NCI-H187 treated with DMSO at 0.1 percent for 48 hours (cell line): ENCODE measurements at places on chromosomes 16 and 17.
A peak's percentile ranks its signal among the peaks of the same experiment; 100 is the strongest.

GRCh38 chr17:28667870-28668269, 5.9 kb downstream of the SUPT6H start:
- no peak for DNase-seq

DNA sequence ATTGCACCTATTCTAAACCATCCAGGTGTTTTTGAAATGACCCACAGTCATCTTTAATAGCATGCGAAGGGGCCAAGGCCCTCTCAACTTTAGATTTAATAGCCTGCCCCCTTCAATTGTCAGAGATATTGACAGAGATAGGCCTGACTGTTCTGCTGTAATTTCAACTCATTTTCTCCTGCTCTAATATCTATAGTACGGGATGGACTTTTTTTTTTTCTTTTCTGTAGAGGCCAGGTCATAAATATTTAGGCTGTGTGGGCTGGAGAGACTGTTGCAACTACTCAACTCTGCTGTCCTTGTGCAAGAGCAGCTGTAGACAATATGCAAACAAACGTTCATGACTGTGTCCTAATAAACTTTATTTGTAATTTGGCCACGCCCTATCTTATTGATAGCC, 24.7 kb upstream of the KRT20 start:
- DNase-seq, result no peak

- no peak for DNase-seq
Observed at GRCh38 chr16:56662357-56663354, 4.9 kb downstream of the MT1F start.

GRCh38 chr16:8714807-8715206, 40.4 kb downstream of the ABAT start:
- no peak for DNase-seq

DNA sequence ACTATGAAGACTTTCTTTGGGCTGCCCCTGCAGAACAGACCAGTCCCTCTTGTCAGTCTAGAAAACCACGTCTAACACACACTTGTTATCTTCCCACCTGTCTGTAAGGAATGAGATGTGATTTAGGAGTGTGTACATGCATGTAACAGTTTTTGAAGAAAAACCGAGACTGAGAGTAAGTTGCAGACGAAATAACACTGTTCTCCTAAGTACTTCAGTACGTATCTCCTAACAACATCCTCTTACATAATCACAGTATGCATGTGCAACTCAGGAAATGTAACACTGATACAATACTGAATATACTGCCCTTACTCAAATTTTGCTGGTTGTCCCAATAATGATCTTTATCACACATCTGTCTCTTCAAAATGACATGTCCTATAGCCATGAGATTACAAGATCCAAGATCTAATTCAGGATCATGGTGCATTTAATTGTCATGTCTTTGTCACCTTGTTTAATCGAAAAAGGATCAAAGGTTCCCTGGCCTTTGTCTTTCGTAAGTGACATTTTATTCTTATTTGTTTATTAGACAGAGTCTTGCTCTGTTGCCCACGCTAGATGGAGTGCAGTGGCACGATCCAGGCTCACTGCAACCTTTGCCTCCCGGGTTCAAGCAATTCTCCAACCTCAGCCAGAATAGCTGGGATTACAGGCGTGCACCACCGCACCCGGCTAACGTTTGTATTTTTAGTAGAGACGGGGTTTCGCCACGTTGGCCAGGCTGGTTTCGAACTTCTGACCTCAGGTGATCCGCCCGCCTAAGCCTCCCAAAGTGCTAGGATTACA, 25.6 kb downstream of the CREBBP start:
- DNase-seq, result no peak

DNA sequence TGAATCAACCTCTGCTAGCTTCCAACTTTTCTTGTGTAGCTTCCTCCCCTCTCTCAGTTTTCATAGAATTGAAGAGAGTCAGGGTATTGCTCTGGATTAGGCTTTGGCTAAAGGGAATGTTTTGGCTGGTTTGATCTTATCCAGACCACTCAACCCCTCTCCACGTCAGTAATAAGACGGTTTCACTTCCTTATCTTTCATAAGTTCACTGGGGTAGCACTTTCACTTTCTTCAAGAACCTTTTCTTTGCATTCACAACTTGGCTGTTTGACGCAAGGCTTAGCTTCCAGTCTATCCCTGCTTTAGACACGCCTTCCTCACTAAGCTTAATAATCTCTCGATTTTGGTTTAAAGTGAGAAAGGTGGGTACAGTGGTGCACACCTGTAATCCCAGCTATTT, 29.7 kb upstream of the OR1A2 start:
- no peak for DNase-seq

GRCh38 chr16:89001117-89002027, 24.4 kb upstream of the CBFA2T3 start:
- DNase-seq, result no peak

DNA sequence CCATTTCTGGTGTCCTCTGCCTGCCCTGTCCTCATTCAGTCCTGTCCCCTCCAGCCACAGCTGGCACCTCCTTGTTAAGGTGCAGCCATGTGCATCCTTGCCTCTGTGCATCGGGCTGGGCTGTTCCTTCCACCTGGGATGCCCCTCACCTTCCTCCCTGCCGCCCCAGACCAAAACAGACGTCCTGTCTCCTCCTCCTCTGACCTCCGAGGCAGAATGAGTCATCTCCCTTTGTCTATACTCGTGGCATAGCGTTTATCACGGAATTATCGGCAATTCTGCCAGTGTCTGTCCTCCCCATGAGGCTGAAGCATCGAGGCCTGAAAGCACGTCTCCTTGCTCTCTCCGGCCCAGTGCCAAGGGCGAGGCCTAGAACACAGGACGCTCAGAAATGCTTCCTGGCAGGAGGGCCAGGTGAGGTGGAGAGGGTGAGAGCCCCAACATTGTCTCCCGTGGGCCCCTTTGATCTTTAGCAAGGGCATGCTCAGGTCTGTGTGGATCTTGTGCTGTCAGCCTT, 4.6 kb downstream of the RAI1 start:
- DNase-seq, result no peak

- DNase-seq, result no peak
Observed at GRCh38 chr16:28623172-28623711, 13.4 kb upstream of the SULT1A1 start.

- no peak for DNase-seq
Observed at GRCh38 chr16:58511933-58512815, 3.1 kb upstream of the SETD6 start.

GRCh38 chr17:67557921-67558320, 159.8 kb upstream of the NOL11 start:
- no peak for DNase-seq

- peak; percentile 10 for DNase-seq
Observed at GRCh38 chr17:51491416-51491815, 231.1 kb downstream of the UTP18 start.

GRCh38 chr17:44901411-44901921, 2.2 kb upstream of the EFTUD2 start:
- no peak for DNase-seq

DNA sequence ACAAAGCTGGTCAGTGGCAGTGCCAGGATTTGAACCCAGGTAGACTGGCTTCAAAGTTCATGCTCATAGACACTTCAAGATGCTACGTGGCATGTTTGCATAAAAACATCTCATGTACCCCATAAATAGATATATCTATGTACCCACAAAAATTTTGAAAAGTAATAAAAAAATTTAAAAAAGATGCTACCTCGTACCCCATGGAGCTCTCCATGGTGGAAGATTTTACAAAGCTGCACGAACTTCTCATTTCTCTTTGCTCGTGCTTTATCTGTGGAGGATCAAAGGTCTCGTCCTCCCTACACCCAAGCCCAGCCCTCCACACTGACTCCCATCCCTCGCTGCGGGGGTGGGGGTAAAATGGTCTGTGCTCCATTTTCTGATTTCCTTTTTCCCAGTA, 135.5 kb downstream of the HAPSTR1 start:
- DNase-seq, result no peak

GRCh38 chr16:30493941-30494488, 21.5 kb downstream of the ITGAL start:
- no peak for DNase-seq

- no peak for DNase-seq
Observed at GRCh38 chr17:45127548-45128300, 4.6 kb downstream of the PLCD3 start.

DNA sequence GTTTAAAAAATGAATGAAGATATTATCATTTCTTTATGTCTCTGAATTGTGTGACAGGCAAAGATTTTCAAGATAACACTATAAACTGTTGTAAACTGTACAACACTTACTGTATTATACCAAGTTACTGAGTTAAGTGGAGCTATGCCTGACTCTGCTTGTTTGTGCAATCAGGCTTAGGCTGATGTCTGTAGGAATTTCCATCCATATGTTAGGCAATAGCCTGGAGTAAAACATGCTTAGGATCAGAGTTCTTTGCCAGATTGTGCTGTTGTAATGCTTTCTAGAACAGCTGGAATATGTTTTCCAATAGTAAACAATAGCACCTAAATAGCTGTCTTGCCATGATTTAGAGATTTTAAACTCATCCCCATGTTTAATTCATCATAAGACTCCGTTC, 1496.7 kb downstream of the CDH11 start:
- no peak for DNase-seq

DNA sequence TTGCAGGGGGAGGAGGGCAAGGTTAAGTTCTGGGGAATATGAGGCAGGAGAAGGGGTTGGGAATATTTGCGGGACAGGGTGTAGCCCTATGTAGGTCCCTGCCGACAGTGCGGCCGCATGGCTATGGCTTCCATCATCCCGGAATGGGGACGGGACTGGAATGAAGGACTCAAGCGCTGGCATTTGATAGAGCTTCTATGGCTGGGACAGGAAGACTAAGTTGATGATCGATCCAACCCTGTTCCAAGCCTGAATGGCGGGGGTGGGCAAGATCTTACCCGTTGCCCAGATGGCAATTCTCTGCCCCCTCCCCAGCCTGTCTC, 47.1 kb downstream of the SRCIN1 start:
- DNase-seq, result no peak

DNA sequence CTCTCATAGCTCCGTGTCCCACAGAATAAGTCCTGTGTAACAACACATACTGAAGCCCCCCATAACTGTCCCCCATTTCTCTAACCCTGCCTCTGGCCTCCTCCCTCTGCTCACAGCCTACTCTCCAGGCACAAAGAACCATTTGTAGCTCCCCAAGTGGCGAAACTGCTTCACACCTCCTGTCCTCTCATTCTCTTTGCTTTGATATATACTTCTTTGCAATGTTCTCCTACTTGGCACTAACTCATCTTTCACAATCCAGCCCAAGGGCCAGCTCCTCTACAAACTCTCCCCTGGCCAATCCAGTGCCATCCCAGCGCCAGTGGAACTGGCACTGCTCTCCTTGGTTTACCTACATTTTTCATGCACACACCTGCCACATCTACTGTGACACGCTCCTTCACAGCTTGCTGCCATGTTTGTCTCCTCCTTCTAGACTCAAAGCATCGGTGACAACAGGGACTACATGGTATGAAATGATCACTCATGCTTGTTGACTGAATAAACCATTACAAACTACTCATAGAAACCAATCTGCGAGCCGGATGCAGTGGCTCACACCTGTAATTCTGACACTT, 12.8 kb downstream of the CYTH1 start:
- no peak for DNase-seq

- no peak for DNase-seq
Observed at GRCh38 chr17:5980941-5981340, 89.2 kb upstream of the WSCD1 start.

DNA sequence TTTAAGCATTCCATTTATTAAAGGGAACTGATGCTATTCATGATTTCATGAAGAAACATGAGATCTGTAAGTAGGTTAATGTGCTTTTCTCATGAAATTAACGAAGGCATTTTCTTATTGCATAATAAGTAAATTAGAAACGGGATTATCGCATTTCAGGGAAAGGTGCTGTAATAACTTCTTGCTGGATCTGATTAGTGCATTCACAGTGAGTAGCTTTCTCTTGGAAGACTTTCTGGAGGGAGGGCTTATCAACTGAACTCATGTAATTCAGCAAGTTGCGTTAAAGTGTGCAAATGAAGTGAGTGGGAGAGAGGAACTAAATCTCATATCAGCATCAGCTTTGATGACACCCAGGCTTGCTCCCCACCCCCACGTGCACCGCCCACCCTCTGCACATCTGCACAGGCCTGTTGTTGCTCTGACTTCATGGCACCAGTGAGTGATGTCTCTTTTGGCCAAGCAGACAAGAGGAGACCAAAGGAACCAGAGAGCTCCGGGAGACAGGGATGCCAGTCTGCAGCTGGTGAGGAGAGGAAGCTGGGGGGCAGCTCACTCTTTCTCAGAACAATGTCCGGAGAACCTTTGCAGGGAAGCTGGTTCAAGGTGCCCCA, 26.3 kb upstream of the GAS7 start:
- no peak for DNase-seq

- DNase-seq, result no peak
Observed at GRCh38 chr16:2366660-2367309, 26.3 kb upstream of the ABCA3 start.

GRCh38 chr17:59754552-59754951, 47.1 kb downstream of the VMP1 start:
- DNase-seq, result no peak

DNA sequence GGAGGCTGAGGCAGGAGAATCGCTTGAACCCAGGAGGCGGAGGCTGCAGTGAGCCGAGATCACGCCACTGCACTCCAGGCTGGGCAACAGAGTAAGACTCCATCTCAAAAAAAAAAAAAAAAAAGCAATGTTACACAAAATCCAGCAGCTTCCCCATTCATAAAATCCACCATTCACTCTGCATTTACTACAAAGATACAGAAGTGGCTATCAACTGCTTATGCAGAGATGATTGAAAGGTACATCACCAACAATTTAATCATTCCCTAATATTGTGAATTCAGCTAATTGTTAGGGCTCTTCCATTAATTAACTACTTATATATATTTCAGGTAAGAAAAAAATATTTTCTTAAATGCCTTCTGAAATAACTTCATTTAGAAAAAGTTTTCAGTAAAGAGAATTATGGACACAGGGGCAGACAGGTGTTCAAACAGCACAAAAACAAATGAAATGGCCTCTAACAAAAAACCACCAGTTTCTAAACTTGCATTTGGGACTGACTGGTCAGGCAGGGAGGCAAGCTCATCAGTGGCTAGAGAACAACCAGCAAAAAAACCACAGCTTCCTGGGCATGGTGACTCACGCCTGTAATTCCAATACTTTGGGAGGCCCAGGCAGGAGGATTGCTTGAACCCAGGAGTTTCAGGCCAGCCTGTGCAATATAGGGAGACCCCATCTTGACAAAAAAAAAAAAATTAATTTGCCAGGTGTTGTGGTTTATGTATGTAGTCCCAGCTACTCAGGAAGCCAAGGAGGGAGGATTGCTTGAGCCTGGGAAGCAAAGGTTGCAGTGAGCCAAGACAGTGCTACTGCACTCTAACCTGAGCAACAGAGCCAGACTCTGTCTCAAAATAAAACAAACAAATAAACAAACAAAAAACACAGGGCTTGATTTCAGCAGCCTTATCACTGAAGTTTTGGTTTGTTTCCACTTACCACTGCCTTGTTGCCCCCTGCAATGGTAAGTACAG, 26.3 kb downstream of the ERN1 start:
- DNase-seq, result no peak

DNA sequence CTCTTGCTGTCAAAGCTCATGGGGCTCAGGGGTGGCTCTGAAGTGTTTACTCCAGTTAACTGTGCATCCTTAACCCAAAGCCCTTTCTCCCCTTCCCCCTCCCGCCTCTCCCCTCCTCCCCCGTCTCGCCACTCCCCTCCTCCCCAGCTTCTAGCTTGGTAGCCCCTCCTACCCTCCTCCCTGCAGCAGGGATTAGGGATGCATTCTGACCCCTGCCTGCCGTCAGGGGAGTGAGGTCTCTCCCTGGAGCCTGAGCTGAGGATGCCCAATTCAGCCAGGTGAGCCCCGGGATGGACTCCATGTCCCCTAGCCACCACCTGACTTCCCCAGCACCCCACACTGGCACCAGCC, 1.6 kb downstream of the HS3ST6 start:
- DNase-seq, result no peak

GRCh38 chr17:39926588-39927100, 757 bp downstream of the ORMDL3 start:
- DNase-seq, result no peak
